Stimulated activated effector memory CD8-positive, alpha-beta T cell treated with anti-CD3 and anti-CD28 coated beads, Interleukin-12 subunit alpha, Interleukin-12 subunit beta, amount 100 ng/mL, for 72 hours (primary cell): ENCODE measurements at places on chromosomes 5 and 9.

DNA sequence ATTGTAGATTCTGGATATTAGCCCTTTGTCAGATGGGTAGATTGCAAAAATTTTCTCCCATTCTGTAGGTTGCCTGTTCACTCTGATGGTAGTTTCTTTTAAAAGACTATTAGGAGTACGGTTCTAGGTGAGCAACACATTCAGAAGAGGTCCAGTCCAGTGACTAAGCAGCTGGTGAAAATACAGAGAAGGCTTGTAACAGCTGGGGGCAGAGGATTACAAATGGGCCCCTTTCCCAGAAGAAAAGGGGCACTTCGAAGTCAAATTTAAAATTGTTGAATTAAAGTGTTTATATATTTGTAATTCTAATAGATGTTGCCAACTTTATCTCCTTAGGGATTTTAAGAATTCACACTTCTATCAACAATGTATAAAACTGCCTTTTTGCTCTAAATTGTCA is 720.5 kb downstream of the TLE4 start:
- no peak for DNase-seq

- no peak for DNase-seq
Observed at GRCh38 chr9:8745347-8745746, 945.8 kb upstream of the DMAC1 start.

GRCh38 chr5:148229840-148230239 is 8.5 kb upstream of the MARCOL start:
- DNase-seq: no peak

GRCh38 chr5:21219251-21219650 is 1231.3 kb upstream of the CDH18 start:
- no peak for DNase-seq

DNA sequence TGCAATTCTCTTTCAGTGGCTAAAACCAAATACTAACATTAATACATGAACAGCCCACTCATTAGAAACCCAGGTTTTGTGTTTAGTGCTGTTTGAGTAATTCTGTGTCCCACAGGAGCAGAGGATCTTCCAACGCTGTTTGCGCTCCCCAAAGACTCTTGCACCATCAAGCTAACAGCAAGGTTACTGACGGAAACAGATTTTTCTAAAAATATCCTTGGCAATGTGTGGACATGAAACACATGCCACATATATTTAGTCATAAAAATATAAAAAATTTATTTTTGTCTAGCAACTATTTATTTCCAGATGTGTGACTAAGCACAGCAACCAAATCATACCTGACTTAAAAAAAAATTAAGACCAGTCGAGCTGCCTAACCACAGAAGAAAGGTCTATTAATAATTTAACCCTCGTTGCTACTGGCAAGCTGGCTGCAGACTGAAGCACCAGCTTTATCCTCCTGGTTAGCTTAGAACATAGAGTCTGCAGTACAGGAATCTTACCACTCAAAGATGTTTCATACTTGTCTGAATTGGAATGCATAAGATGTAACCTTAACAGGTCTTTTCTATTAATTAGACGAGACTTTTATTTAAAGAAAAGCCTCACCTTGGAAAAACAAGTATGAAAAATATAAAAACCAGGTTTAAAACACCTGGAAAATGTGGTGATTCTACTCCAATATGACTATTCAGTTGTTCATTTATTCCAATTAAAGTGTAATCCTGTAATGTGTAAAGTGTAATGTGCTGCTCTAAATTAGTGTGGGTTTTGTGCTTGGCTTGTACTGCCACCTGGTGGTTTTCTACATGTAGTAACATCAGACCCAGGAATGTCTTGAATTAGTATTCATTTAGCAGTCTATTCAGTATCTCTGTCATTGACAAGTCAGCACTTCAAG is 272.5 kb downstream of the EPB41L4A start:
- no peak for DNase-seq

- DNase-seq: no peak
Observed at GRCh38 chr5:107324071-107324470, 346.7 kb downstream of the EFNA5 start.

GRCh38 chr9:79193501-79194223 is 378.1 kb upstream of the TLE4 start:
- no peak for DNase-seq

- no peak for DNase-seq
Observed at GRCh38 chr9:115198001-115198400, 80.0 kb upstream of the TNC start.

- no peak for DNase-seq
Observed at GRCh38 chr9:29697011-29697410, 2123.7 kb upstream of the C9orf72 start.

- no peak for DNase-seq
Observed at GRCh38 chr5:1436036-1436435, 9.2 kb downstream of the SLC6A3 start.

- no peak for DNase-seq
Observed at GRCh38 chr5:74027732-74028338, 401.8 kb downstream of the ARHGEF28 start.

GRCh38 chr5:85049020-85049419 is 664.3 kb upstream of the EDIL3 start:
- DNase-seq: no peak

GRCh38 chr9:33040792-33041431 is 15.8 kb downstream of the DNAJA1 start:
- no peak for DNase-seq

GRCh38 chr9:92504881-92505280 is 22.6 kb upstream of the ASPN start:
- DNase-seq: no peak

DNA sequence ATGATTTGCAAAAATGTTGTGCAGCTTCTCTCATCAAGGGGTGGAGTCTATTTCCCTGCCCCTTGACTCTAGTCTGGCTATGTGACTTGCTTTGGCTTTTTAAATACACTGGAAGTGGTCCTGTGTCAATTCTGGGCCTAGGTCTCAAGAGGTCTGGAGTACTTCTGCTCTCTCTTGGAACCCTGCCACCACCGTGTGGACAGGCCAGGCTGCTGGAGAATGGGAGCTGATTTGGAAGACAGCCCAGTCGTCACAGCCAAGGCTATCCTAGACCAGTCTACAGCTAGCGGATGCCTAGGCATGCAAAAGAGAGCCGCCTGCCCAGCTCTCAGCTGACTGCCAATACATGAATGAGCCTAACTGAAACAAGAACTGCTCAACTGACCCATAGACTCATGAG is 56.7 kb upstream of the CLINT1 start:
- DNase-seq: no peak

DNA sequence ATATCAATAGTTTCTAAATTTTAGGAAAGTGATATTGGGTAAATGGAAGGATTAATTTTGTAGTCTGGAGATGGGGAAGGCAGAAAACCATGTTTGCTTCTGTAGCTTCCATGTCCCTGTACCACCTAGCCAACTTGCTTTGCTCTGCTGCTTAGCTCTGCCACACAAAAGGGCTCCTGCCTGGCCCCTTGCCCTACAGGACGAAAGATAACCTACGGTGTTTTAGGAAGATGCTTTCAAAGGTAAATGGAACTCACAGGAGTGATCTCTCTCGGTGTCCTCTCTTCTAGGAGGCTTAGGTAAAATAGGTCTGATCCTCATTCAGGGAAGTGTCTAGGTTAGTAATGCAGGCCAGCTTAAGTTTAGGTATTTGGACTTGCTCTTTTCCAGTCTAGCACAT is 37.8 kb upstream of the DMXL1 start:
- DNase-seq: no peak

GRCh38 chr9:78463750-78464149 is 166.8 kb downstream of the PSAT1 start:
- no peak for DNase-seq

DNA sequence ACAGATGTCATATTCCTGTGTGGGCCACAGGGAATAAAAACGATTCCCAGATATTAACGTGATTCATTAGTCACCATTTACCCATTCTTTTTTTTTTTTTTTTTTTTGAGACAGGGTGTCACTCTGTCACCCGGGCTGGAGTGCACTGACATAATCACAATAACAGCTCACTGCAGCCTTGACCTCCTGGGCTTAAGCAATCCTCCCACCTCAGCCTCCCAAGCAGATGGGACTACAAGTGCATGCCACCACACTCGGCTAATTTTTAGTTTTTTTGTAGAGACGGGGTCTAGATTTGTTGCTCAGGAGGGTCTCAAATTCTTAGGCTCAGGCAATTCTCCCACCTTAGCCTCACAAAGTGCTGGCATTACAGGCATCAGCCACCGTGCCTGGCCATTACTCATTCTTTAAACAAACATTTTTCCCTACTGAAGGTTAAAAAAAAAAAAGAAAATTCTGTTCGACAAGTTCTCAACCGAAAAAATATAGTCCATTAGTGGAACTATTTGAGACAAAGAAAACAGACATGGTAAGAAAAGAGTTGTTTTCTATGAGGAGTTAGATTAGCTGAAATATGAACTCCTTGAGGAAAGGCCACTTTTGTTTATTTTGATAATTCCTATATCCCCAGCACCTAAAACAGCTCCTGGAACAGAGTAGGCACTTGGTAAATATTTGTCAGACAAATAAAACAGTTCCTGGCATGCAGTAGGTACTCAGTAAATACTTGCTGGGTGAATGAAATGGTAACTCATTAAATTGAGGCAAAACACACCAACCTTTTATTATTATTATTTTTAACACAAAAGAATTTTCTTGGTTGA is 32.1 kb upstream of the PDCL start:
- DNase-seq: no peak

DNA sequence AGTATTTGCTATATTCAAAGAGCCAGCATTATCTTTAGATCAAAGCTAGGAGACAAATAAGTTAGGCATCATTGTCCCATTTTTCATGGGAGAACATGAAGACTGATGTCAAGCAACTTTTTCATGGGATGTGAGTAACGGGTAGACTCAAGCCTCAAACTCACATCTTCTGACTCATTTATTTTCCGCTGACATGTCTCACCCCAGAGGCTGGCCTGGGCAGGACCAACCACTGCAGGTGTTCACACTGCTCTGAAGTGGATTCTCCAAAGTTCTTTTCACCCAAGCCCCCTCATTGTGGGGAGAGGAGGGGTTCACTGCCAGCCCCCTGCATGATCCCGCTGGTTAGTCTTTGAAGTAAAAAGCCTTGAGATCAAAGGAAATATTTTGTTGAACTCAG is 34.9 kb upstream of the BASP1 start:
- no peak for DNase-seq

DNA sequence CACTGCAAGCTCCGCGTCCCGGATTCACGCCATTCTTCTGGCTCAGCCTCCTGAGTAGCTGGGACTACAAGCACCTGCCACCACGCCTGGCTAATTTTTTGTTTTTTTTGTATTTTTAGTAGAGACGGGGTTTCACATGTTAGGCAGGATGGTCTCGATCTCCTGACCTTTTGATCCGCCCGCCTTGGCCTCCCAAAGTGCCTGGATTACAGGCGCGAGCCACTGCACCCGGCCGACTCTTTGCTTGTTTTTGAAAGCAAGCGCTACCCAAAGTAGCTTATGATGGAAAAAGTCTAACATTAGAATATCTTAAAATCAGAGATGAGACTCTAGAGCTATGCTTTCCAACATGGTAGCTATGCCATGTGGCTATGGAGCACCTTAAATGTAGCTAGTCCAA is 585.5 kb upstream of the ITGA1 start:
- no peak for DNase-seq

GRCh38 chr9:131798246-131798645 is 58.4 kb upstream of the RAPGEF1 start:
- no peak for DNase-seq

DNA sequence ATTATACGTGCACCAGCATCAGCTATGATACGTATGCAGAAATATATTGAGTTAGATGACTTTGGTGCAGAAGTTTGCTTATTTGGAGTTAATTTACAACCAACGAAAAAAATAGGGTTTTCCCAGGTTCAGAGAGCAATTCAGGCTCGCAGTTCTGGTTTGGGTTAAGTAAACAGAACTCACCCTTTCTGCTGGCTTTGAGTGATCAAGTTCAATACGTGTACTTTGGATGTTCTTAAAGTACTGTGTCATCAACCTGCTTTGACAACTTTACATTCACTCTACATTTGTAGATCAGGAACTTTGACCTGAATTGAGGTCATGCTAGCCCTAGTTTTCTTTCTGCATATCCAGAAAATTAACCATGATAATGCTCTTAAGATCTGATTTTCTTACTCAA is 40.7 kb downstream of the ACOT12 start:
- DNase-seq: no peak

GRCh38 chr5:134777366-134777765 is 18.8 kb downstream of the DDX46 start:
- DNase-seq: no peak

- no peak for DNase-seq
Observed at GRCh38 chr5:163350083-163350482, 87.3 kb upstream of the CCNG1 start.

GRCh38 chr5:74034733-74035132 is 408.7 kb downstream of the ARHGEF28 start:
- no peak for DNase-seq

DNA sequence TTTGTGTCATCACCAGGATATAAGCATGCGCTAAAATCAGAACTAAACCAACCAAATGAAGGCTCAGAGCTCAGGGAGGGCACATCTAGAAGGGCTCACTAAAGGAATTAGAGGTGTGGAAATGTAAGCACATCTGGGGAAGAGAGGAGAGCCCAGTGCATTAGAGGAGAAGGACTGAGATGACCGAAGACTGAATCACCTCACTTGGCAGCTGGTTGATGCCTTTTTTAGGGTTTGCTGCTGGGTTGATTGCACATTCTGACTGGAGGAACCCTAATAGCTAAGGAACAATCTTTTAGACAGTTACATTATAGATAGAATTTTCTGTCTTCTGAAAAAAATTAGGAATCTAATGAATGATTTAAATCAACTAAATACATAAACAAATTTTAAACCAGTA is 8.2 kb upstream of the IFNA21 start:
- DNase-seq: no peak

DNA sequence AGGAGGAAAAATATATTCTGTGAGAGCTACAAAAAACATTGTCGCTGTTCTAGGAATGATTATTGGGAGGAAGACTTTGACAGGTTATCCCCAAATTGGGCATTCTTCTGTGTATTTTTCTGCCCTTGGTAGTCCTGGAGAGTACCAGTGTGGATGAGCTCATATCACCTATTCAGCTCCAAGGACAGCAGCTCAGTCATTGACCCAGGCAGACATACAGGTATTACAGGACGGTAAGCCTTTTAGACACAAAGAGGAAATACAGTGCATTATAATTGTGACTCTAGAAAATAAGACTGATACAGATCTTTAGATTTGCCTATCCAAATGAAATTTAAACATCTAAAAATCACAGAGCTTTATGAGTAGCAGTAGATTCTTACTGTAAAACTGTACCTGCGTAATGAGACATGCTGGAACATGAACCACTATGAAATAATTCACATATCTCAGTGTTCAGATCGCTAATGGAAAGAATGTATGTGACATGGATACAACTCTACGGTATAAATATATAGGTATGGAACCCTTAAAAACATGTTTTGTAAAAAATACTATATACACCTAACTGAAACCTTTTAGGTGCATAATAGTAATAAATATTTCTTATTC is 56.0 kb downstream of the PLK2 start:
- no peak for DNase-seq

DNA sequence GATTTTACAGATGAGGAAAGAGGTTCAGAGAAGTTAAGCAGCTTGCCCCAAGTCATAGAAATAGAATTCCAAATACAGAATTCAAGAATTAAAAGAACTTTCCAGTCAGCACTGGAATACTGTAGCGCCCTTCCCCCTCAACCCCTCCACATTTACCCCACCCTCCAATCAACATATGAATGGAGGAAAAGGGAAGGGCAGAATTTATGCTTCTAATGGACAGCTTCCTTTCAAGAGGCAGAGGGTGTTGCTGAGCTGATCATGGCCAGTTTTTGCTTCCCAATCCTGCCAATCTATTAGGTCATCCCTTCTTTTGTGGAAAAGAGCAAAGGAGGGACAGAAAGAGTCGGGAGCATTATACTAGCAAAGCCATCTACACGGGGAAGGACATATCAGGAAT is 39.1 kb upstream of the ANKRD31 start:
- DNase-seq: no peak
